ENCODE measurements at places on chromosomes 4 and X.

DNA sequence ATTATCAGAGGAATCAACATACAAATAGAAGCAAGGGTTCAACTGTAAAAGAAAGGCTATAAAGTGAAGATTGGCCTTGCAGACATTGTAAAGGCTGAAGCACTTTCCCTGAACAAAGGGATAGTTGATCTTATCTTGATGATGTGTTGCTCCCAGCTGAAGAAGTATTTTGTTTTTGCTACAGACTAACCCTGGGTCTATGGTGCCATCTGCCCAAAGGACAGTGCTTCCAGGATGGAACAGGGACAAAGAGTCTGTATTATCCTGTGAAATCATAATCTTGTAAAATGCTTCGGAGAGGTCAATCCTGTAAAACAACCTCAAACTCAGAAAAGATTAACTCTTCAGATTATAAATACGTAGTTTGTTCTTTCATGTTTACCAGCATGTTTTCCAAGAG is 251.7 kb upstream of the ANKRD50 start:
- no peak for DNase-seq

GRCh38 chrX:47221756-47222155 is 3.3 kb downstream of the CDK16 start:
- DNase-seq: no peak

- DNase-seq: no peak
These were observed 82.8 kb upstream of the HPF1 start for GRCh38 chr4:169840554-169840953.

GRCh38 chr4:118992149-118992548 is 103.5 kb downstream of the SYNPO2 start:
- DNase-seq: no peak

GRCh38 chr4:145984563-145984962 is 45.9 kb upstream of the ZNF827 start:
- DNase-seq: no peak
